ENCODE measurements at places on chromosomes 16 and 17.
A peak's percentile ranks its signal among the peaks of the same experiment; 100 is the strongest.

- no peak overlapping the region for H3K27ac ChIP-seq
- DNase-seq, result no peak
- no peak overlapping the region for H3K4me3 ChIP-seq
- no peaks in the 10 kb centered on the region for H3K4me1 ChIP-seq
- no peaks in the 10 kb centered on the region for H3K27me3 ChIP-seq
Measured at GRCh38 chr16:67762385-67762784, 43.3 kb upstream of the GFOD2 start.

- H3K27me3 ChIP-seq, result no peaks in the 10 kb centered on the region
- no peak overlapping the region for H3K4me3 ChIP-seq
- no peaks in the 10 kb centered on the region for H3K36me3 ChIP-seq
- no peaks in the 10 kb centered on the region for H3K4me1 ChIP-seq
- DNase-seq, result peak; percentile 9
Measured at GRCh38 chr16:29204806-29205135, 201.7 kb downstream of the NPIPB11 start.

DNA sequence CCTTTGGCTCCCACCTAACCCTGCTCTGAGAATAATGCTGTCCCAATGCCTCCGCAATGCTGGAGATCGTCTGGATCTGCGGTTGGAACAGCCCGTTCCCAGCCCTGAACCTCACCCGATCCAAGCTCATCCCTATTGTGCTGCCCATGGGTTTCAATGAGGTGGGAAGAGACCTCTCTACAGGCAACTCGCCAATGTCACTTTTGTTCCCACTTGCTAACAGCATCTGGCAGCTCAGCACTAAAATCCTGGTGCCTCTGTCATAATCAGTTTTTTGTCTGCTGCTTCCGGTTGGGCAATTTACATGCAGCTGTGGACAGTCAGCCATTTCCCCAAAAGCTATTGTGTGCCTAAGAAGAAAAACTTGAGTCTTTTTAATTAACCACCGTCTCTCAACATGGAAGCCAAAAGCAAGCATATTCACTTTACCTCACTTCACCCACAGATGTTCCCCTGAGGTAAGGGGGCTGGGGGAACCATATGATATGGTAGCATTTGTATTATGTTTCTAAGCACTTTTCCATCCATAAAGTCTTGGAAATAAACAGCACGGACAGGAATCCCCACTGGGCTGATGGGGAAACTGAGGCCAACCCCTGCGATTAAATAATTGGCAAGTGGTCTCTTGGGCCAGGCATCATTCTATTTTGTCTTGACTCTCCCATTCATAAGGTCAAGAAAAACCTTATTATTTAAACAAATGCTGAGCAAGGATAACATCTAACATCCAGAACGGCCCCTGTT is 159.2 kb upstream of the CDH5 start:
- no peaks in the 10 kb centered on the region for H3K4me1 ChIP-seq
- no peak for DNase-seq
- H3K4me3 ChIP-seq, result no peak overlapping the region
- no peak overlapping the region for H3K27ac ChIP-seq
- H3K36me3 ChIP-seq, result no peaks in the 10 kb centered on the region

DNA sequence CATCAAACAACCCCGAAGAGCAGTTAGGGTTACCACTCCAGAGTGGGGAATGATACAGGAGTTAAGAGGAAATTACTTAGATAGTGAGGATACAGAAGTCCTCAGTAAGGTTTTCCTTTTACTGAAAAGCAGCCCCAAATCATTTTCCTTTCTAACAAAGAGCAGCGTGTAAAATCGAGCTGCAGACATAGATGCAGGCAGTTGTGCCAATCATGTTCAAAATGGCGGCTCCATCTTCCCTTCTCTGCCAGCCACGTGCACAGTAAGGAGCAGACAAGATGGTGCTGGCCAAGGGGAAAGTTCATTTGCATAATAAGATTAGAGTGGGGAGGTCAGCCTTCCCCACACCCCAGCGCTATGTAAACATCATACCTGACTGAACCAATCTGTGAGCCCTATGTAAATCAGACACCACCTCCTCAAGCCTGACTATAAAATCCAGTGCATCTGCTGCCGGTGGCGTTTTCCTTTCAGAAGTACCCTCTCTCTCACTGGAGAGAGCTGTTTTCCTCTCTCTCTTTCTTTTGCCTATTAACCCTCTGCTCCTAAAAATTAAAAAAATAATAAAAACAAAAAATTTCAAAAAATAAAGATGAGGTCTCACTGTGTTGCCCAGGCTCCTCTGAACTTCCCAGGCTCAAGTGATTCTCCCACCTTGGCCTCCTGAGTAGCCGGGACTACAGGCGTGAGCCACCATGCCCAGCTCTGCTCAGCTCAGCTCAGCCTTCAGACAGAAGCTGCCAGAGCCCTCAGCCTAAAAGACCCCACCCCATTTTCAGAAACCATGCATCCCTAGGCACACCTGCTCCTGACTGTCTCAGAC is 2.6 kb upstream of the SRL start:
- no peak for DNase-seq
- H3K4me3 ChIP-seq, result no peak overlapping the region
- no peaks in the 10 kb centered on the region for H3K4me1 ChIP-seq

- no peak overlapping the region for H3K4me3 ChIP-seq
- H3K27me3 ChIP-seq, result no peaks in the 10 kb centered on the region
- H3K36me3 ChIP-seq, result no peaks in the 10 kb centered on the region
- H3K27ac ChIP-seq, result no peak overlapping the region
- H3K4me1 ChIP-seq, result no peaks in the 10 kb centered on the region
- no peak for DNase-seq
Measured at GRCh38 chr17:38460716-38461630, 32.7 kb downstream of the ARHGAP23 start.

DNA sequence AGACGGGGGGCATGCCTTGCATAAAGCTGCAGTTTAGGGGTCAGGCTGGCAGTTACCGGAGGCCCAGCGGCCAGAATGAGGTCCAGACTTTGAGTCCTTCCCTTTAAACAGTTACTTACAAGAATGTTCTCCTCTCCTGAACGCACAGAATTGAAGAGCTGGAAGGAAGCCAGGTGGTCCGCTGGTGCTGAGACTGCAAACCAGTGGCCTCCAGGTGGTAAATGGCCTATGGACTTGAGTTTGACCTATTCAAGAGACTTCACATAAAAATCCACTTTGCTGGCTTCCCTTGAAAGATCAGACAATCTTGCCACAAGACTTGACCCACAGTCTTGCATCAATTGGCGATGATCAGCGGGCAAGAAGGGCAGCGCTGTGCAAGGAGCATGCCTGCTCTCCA is 14.7 kb upstream of the SEZ6 start:
- DNase-seq, result no peak
- H3K4me3 ChIP-seq, result no peak overlapping the region

DNA sequence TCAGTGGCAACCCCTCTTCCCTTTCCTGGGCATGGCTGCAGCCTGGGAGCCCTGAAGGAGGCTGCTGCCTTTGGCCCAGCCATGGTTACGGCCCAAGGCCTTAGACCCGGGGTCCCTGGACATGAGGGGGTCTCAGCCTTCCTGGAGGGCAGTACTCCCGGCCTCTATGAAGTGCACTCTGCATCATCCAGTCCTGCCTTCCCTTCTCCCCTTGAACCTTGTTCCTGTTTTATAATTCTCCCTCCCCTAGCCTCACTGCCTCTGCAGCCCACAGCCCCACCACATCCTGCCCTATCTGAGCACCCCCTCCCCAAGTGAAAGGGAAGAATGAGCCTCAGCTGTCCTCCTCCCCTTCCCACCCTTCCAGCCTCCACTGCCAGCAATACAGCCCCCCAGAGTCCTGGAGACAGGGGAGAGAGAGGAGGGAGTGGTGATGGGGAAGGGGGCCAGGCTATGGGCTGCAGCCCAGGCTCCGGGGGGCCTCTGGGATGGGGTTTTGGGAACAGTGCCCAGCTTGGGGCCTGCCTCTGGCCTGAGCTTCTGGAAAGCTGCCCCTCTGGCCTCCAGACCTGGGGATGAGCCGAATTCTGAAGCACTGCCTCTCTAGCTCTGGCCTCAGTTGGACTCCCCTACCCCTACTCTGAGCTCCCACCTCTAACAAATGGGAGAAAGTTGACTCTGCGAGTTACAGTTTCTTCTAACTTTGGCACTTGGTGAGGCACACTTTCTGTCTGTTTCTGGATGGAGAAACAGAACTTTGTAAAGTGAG is 7.6 kb downstream of the CCR7 start:
- peaks cover 10% of the 10 kb centered on the region for H3K4me1 ChIP-seq
- H3K27ac ChIP-seq, result peak overlapping the region; percentile 83
- H3K36me3 ChIP-seq, result no peaks in the 10 kb centered on the region
- DNase-seq, result peak; percentile 75
- no peaks in the 10 kb centered on the region for H3K27me3 ChIP-seq
- H3K4me3 ChIP-seq, result no peak overlapping the region

DNA sequence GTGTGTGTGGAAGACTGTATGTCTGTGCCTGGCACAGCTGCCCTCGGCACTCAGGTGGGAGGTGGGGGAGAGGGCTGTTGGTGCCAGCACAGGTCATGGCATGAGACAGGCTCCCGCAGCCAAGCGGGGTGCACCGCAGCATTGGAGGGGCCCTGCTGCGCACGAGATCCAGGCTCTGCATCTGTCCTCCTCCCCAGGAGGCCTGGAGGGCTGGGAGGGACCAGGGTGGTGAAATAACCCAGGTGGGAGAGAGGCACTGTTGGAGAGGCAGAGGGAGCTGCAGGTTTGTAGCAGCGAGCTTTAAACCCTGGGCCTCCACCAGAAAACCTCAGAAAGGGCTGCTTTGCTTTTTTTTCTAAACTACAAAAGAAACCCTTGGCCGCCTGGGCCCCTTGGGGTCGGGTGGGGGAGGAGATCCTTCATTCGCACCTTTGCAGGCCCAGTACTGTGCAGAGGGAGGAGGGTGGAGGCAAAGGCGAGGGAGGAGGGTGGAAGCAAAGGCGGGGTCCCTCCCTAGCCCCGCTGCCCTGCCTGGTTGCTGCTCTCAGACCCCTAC is 241.7 kb downstream of the SEC14L1 start:
- H3K27me3 ChIP-seq, result no peaks in the 10 kb centered on the region
- DNase-seq, result no peak
- H3K36me3 ChIP-seq, result no peaks in the 10 kb centered on the region
- peak overlapping the region; percentile 97 for H3K27ac ChIP-seq
- H3K4me3 ChIP-seq, result no peak overlapping the region

DNA sequence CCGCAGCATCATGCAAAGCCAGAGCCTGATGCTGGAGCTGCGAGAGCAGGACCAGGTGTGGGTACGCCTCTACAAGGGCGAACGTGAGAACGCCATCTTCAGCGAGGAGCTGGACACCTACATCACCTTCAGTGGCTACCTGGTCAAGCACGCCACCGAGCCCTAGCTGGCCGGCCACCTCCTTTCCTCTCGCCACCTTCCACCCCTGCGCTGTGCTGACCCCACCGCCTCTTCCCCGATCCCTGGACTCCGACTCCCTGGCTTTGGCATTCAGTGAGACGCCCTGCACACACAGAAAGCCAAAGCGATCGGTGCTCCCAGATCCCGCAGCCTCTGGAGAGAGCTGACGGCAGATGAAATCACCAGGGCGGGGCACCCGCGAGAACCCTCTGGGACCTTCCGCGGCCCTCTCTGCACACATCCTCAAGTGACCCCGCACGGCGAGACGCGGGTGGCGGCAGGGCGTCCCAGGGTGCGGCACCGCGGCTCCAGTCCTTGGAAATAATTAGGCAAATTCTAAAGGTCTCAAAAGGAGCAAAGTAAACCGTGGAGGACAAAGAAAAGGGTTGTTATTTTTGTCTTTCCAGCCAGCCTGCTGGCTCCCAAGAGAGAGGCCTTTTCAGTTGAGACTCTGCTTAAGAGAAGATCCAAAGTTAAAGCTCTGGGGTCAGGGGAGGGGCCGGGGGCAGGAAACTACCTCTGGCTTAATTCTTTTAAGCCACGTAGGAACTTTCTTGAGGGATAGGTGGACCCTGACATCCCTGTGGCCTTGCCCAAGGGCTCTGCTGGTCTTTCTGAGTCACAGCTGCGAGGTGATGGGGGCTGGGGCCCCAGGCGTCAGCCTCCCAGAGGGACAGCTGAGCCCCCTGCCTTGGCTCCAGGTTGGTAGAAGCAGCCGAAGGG is 24.2 kb downstream of the C1QTNF1 start:
- no peak for DNase-seq
- H3K27me3 ChIP-seq, result no peaks in the 10 kb centered on the region
- no peaks in the 10 kb centered on the region for H3K36me3 ChIP-seq
- no peak overlapping the region for H3K27ac ChIP-seq

All from uterus (tissue), 4 donors.